ENCODE measurements at places on chromosomes 13 and 19.

GRCh38 chr13:48251611-48252081, 18.6 kb downstream of the ITM2B start:
- DNase-seq, result no peak

- DNase-seq, result no peak
Measured at GRCh38 chr13:75365724-75366173, 116.2 kb downstream of the TBC1D4 start.

GRCh38 chr13:60267498-60268202, 103.9 kb upstream of the DIAPH3 start:
- no peak for DNase-seq

- no peak for DNase-seq
Measured at GRCh38 chr19:35136977-35137702, 1.5 kb upstream of the FXYD1 start.

GRCh38 chr13:97221466-97221865, 667 bp upstream of the MBNL2 start:
- no peak for DNase-seq

GRCh38 chr13:73274147-73274546, 215.3 kb downstream of the KLF5 start:
- DNase-seq, result no peak

DNA sequence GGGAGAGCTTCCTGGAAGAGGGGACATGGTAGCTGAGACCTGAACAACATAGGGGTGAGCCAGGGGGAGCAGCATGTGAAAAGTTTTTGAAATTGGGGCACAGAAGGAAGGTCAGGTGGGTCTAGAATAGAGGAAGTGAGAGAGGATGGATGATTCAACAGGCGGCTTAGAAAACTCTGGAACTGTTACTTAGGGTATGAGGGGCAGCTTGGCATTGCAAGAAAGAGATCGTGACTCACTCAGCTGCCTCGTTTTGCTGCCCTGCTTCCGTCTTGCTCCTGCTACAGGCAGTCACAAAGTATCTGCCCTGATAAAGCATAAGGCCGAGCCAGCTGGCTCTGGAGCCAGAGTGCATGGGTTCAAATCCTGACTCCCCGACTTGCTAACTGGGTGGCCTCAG, 1.3 kb upstream of the CEACAM20 start:
- no peak for DNase-seq

DNA sequence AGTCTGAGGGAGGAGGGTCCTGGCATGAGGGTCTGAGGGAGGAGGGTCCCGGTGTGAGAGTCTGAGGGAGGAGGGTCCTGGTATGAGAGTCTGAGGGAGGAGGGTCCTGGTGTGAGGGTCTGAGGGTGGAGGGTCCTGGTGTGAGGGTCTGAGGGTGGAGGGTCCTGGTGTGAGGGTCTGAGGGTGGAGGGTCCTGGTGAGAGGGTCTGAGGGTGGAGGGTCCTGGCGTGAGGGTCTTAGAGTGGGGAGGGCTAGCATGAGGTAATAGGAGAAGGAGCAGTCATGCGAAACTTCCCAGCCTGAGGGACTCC, 194.8 kb downstream of the TEX29 start:
- DNase-seq, result no peak

DNA sequence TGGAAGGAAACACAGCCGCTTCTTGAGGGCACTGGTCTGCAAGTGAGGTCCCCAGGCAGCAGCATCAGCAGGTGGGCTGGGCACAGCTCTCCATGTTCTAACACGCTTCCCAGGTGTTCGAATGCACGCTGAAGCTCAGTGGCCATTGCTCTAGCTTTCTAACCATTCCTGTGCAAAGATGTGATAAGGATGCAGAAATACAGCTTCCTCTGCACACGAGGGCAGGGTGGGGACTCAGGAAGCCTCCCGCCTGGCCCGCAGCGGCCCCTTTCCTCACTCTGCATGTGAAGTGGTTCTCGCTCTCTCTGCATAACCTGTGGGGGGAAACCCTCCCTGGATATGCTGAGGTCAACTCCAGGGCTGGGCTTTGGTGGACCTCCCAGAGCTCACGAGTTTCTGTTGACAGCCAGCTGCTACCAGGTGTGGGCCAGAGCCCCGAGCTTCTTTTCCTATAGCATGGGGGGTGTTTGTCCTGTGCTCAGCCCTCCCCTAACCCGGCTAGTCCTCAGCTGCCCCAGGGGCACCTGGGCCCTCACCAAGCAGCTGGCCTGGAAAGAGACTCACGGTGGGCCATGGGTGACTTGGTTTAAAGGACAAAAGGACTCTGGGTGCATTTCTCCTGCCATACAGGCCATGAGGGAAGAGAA, 168.2 kb downstream of the TEX29 start:
- DNase-seq, result no peak

- no peak for DNase-seq
Measured at GRCh38 chr19:38644719-38645118, 2.7 kb upstream of the ACTN4 start.

- DNase-seq, result no peak
Measured at GRCh38 chr13:86559901-86560300, 760.7 kb upstream of the SLITRK6 start.

DNA sequence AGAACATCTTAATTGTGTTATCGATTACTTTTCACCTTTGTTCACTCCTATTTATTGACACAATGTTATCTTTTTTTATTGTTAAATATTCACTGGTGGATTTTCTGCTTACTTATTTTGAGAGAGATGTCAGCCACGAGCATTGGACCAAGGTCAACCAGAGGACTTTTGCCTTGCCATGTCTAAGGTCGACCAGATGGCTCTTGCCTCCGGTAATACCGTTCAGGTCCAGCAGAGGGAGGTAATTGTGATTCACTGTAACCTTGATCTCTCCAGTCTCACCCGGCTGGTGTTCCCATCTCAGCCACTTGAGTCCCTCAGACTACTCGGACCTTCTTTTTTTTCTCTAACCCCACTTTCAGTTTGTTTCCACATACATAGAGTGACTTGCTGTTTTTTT, 1438.1 kb downstream of the UQCRFS1 start:
- no peak for DNase-seq

GRCh38 chr19:55538132-55538531, 1.2 kb upstream of the SBK2 start:
- no peak for DNase-seq

- DNase-seq, result no peak
Measured at GRCh38 chr13:110250258-110250891, 56.6 kb downstream of the COL4A1 start.

DNA sequence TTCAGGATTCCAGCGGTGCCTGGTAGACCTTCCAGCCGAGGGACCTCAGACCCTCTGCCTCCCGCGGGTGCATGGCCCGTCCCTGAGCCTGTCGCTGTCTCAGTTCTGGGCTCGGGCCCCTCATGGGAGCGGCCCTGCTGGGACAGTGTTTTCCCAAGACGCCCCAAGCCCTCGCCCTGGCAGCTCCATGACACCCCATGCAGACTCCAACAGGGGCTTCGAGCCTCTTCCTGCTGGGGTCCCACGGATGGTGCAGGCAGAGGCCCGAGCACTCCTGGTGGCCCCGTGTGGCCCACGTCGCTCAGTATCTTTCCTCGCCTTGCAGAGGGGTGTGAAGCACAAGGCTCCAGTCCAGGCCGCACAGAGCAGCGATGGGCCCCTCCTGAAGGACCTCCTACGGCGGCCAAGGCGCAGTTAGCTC, 88.8 kb upstream of the MCF2L start:
- no peak for DNase-seq

- no peak for DNase-seq
Measured at GRCh38 chr19:39434123-39435076, 1.3 kb downstream of the RPS16 start.

GRCh38 chr13:101706651-101707050, 254.2 kb downstream of the ITGBL1 start:
- no peak for DNase-seq

DNA sequence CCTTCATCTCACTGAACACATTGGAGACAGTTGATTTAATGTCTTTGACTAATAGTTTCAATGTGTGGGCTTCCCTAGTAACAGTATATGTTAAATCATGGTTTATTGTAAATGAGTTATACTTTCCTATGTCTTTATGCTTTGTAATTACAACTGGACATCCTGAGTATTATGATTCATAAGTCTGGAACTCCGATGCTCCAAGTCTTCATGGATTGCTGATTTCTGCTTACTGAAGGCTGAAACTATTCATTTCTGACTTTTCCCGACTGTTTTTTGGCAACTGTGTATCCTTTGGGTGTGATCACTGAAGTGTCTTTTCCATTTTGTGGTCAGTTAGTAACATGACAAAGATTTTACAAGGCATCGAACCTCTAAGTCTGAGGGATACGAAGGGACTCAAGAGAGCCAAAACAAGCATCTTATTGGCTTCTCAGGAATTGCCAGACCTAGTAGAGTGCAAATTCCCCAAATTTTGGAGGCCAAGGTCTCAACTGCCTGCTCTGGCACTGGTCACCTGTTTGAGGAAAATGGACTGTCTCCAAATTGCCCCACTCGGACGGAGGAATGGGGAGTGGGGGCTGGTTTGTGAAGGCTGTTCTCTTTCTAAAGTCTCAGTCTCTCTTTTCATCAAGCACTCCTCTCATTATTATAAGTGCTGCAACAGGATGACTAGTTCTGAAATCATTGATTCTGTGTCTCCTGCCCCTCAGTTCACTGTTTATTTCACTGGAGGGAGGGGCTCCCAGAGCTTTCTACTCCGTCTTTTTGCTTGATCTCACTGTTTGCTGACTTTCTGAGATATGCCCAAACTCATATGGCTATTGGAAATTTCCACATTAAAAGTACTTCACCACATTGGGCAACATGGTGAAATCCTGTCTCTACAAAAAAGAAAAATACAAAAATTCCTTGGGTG, 20.2 kb upstream of the CD70 start:
- DNase-seq, result no peak

DNA sequence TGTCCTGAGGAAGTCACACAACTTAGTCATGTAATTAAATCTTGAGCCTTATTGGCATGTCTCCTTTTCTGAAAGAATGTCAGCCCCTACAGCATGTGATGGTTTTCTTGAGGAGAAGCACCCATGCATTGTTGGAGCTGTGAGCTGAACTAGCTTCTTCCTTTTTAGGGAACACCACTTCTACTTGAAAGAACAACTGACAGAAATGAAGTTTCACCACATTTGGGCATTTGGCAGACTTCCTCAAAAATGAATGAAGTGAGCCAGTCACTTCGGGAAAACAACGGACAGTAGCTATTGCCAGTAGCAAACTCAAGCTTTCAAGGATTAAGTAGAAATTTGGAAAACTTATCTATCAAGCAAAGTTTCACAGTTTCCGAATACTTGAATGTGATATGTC, 1351.3 kb downstream of the EFNB2 start:
- no peak for DNase-seq

DNA sequence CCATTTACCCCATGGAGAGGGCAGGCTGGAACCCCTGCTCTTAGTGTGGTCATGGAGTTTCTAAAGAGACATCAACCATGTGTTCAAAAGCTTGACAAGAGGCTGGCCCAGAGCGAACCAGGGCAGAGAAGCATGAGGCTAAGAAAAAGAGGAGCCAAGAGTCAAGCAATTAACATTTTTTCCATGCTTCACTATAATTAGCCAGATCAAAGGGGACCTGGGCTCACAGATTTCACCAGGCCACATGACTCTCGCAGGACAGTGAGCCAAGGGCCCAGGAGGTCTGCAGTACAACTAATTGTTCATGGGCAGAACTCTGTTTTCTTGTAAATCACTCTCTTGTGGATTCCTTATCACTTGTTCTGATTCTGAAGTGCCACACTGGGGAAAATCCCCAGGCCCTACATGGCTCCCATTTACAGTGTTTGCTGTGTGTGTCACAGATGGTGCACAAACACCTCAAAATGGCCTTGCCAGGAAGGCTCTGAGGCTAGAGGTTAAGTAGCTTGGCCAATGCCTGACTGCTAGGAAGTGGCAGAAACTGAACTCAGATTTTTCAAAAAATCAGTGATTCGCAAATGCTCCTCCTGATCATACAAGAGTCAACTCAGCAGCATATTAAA, 101.2 kb downstream of the LHFPL6 start:
- no peak for DNase-seq

- DNase-seq, result no peak
Measured at GRCh38 chr19:42850981-42851717, 28.4 kb downstream of the PSG1 start.

All from cortex of kidney (tissue), 1 donor.